ENCODE measurements at places on chromosomes 5 and 9.

DNA sequence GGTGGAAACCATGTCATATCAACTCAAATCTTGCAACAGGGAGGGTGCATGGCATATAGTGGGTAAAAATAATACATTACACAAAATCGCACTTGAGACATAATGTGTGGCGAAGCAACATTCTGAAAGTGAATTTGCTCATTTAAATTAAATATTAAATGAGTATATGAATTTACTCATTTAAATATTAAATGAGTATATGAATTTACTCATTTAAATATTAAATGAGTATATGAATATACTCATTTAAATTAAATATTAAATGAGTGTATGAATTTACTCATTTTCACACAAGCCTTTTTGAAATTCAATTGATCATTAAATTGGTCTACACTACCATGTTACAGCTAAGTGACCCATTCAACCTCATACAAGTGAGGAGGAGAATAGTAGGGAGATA lies 10.5 kb downstream of the MAST4 start:
- DNase-seq: no peak

DNA sequence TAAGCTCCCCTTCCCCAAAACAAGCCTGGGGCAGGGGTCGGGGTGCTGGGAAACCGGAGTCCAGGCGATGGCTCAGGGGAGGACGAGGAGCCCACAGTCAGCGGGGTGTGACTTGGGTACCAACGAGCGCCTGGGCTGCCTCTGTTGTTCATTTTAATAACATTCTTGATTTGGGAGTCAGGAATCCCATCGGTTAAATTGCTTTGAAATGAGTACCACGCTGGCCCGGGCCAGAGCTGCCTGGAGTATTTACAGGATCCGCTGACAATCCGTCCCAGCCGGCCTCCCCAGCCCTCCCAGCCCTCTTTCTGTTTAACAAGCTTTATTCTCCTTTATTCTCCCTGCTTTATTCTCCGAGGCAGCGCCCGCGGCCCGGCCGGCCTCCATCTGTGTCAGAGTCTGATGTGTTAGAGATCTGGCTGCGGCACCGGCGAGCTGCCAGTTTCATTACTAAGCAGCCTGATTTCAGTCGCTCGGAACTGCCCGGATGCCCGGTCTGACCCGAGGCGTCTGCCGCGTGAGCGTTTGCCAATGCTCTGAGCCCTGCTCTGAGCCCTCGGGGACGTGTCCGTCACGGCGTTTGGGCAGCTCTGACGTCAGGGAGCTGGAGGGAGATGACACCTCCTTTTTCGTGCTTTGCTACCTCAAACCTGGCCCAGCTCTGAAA lies 16.5 kb upstream of the QRFP start:
- no peak for DNase-seq

DNA sequence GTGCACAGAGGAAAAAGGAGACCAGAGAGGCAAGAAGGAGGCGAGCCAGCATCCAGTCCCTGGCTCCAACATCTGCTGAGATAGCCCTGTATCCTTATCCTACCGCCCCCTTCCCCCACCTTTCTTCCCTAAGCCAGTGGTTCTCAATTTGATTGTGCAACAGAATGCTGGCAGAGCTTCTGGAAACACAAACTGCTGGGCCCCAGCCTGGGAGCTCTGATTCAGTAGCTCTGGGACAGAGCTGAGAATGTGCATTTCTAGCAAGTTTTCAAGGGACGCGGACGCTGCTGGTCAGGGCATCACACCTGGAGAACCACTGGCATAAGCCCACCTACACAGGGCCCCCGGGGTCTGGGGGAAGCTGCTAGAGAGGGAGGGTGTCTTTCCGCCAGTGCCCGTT lies 21.1 kb downstream of the AK8 start:
- no peak for DNase-seq

GRCh38 chr9:93243112-93243511 lies 59.2 kb downstream of the WNK2 start:
- no peak for DNase-seq

GRCh38 chr5:57736716-57737115 lies 254.1 kb upstream of the ACTBL2 start:
- DNase-seq: no peak

DNA sequence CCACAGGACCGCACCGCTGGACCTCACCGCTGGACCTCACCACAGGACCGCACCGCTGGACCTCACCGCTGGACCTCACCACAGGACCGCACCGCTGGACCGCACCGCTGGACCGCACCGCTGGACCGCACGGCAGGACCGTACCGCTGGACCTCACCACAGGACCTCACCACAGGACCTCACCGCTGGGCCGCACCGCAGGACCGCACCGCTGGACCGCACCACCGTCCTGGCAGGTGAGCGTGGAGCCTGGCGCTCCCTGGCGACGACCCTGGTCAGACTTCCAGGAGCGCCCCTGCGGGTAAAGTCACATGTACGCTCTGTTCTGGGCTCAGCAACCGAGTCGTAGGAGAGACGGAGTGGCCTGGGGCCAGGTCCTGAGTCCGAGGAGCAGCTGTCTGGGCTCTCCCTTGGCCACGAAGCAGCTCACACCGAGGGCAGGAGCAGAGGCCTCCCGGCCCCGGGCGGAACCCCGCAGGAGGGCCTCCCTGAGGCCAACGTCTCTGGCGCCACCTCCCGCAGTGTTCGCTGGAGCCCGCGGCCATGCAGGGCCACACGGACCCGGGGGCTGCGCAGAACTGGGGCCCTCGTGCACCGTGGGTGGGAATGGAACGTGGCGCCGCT lies 30.5 kb downstream of the MRPL36 start:
- no peak for DNase-seq

DNA sequence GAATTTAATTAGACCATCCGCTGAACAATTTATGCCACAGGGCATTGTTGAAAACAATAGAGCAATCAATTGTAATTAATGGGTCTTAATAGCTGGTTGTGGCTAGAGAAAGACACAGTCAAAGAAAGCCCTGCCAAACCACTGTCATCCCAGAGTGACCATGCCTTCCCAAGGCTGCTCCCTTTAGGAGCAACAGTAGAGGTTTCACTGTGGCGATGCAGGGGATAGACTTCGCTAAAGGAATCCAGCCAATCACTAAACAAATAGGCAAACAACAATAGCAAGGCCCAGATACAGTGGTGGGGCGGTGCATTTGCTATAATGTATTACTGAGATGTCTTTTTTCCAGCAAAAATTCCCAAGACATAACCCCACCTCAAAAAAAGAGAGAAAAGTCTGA lies 87.8 kb upstream of the SLC27A6 start:
- DNase-seq: no peak

DNA sequence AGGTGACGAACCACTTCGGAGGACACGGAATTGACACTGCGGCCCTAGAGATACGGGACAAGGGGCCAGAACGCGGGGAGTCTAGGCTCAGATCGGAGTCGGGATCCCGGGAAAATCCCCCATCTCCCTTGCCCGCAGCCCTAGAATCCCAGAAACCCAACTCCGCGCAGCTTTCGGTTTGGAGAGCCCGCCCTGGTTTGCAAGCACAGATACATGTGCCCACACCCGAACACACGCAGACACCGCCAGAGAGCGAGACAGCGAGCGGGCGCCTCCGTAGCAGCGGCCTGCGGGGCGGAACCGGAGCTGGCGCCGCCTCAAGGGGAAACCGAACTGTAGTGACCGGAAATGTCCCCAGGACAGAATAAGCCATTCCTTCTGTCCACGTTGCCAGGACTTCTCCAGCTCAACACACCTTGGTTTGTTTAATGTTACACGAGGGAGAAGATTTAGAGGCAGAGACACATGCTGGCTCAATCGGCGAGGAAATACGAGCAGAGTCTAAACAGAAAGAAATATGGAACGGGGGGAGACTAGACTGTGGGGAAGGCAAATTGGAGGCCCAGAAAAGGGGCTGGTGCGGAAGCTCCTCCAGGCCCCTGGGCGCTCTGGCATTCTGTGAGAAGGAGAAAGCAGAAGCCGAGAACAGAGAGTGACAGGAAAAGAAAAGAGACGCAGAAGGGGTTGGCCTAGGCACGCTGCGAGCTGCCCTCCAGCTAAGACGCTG lies 2.9 kb upstream of the PAX5 start:
- DNase-seq: no peak

DNA sequence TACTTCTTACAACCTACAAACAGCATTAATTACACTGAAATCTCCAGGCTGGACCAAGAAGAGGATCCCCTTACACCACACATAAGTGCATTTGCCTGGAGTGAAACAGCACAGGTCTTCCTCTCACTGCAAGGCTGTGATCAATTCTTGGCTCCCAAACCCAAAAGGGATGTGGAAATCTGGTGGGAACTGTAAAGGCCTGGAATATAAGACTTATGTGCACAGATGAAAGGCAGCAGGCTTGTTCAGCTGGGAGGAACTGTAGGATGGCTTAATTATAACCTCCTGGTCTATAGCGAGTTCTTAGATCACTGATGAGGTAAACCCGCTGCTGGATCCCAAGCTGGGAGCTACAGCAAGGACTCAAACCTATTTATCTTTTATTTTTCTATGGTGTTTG lies 182.9 kb upstream of the TNC start:
- DNase-seq: no peak

DNA sequence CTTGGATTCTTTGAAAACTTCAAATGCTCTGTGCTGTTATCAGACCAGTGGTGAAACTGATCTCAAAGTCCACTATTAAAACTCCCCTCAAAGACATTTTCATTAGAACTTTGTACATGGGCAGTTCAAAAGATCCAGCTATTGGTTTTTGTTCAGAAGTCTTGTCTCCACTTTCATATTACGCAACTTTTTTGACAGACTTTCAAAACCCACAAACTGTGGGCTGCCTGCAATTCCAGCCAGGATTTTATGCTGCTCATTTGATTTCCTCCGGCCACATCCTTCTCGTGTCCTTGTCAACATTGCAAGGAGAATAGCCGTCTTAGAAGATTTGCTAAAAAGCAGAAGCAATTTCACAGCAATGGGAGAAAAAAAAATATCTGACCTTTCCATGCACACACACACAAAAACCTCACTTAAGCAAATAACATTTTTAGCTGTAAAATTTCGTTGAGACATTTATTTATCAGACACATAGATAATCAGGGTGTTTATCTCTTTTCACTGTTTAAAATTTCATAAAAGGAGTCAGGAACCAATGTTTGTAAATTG lies 1990.5 kb downstream of the MAT2B start:
- no peak for DNase-seq

DNA sequence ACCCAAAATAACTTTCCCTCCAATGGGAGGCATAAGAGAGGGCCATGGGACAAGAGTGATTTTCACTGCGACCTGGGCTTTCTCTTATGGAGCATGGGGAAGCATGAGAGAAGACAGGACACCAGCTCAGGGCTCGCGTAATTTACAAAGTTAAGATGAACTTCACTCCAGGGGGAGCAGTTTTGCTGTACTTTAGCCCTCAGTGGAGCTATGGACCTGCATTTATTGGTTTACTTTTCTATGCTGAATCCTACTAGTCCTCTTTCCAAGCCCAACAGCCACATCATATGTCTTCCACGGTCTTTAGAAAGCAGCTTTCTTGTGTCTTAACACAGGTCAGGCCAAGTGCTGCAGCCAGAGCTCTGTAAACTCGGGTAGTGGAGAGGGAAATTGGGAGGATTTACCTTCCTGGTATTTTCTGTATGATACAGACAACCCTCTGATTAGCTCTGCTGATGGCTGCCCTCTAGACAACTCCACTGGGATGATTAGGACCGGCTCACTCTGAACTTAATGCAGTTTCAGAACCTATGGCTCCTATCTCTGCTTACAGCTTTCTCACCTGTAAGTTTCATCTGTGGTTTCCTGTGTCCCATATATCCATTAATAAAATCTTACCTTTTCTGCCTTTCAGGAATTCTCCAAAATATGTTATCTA lies 581.0 kb upstream of the RORB start:
- DNase-seq: no peak

- peak; percentile 9 for DNase-seq
Measured at GRCh38 chr5:80082731-80083100, 47.6 kb downstream of the THBS4 start.

DNA sequence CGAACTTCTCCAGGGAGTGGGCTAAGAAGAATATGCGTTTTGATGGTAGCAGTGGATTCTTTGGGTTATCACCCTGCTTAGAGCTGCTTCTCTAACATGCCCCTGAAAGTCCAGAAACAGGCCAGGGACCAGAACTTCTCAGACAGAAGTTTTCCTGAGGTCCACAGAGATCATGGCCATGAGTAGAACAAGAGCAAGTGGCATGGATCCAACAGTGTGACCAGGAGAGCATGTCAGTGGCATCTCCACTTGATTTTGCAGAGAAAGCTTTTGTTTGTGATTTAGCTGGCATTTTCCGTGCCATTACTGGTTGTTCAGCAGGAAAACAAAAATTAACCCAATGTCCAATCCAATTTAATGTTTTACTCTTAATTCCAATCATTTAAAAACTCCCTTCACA lies 298.5 kb upstream of the CD180 start:
- no peak for DNase-seq

- no peak for DNase-seq
Measured at GRCh38 chr9:98575379-98576346, 133.1 kb downstream of the GABBR2 start.

DNA sequence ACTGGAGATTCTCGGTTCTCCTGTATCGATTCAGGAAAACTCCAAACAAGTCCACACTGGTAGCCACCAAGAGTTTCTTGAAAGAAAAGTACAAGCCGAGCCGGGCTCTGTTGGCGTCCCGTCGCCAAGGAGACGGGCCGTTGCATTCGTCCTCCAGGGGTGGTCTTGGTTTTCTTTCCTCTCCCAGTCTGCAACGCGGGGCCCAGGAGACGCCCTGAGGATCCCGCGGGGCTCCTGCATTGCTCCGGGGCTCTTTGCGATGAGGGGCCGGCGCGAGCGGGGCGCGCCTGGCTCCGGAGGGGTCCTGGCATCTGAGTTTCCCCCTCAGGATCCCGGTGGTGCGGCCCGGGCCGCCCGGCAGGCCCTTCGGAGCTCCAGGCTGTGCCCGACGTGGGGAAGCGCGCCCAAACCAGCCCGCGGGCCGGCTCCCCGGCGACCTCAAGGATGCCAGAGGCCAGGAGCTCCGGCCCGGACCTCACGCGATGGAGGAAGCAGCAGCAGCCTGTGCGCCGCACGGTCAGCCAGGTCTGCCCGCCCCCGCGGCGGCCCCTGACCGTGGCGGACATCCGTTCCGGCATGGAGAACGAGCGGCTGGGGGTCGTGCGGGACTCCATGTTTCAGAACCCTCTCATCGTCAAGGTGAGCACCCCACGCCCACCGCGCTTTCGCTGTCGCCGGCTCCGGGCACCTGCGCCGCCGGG lies at the start of gene CFAP77:
TSS of gene CFAP77 (plus strand) at position 384 of the 701 bp plus-strand sequence. CDS start at position 445, 61 bp downstream.
- DNase-seq: peak; percentile 30

DNA sequence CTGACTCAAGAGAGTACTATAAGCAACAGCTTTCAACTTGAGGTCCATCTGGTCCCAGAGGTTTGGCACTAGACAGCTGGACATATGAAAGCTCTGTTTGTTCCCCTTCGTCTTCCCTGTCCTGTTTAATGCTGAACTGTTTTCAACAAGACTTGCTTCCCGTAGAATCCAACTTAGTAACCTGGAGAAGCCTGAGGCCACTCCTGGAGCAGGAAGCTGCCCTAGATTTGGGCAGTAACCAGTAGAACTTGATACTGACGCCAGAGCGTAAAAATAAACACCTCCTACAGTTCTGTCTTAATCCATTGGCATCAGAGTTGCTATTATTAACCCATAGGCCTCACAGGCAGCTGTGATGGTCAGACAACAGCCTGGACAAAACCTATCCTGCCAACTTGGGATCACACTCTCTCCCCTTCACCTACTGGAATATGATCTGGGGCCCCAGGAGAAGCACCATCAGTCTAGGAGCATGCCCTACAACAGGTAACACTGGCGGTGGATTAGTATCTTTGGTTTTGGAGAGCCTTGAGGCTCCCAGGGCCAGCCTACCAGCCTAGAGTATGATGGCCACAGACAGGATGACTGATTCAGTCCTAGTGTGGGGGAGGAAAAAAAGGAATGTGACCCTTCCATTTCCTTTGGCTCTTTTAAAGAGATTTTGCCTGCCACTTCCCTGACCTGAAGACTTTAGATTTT lies 29.2 kb downstream of the RUSC2 start:
- no peak for DNase-seq

- peak; percentile 50 for DNase-seq
Measured at GRCh38 chr5:62256161-62257019, 49.6 kb upstream of the KIF2A start.

Measured in T-helper 1 cell (primary cell).